ENCODE measurements at places on chromosomes 1 and 21. TPM values are rescaled to one million over a fixed set of nuclear protein-coding genes. Genes with fewer than 3 reads are reported as not detected.

Gene LAPTM5
- polyA plus RNA-seq = 23.0 TPM

Gene TMPRSS3
- 0.43 TPM for polyA plus RNA-seq

Gene CNKSR1
- polyA plus RNA-seq = 15.8 TPM

Gene TMEM82
- polyA plus RNA-seq = 0.15 TPM

Gene MEX3A
- 48.5 TPM for polyA plus RNA-seq

Gene CAPN9
- 1.5 TPM for polyA plus RNA-seq

Gene CD101
- polyA plus RNA-seq = 2.1 TPM

Gene FNDC10
- polyA plus RNA-seq = 1.5 TPM

Gene PKLR
- 0.07 TPM for polyA plus RNA-seq

Gene IRF6
- polyA plus RNA-seq = 17.7 TPM

Gene MPZ
- polyA plus RNA-seq = 2.1 TPM

Gene LCE2C
- polyA plus RNA-seq = not detected

Gene RNF186
- polyA plus RNA-seq = not detected

Gene TNFSF4
- 3.0 TPM for polyA plus RNA-seq

Gene ASAP3
- 43.7 TPM for polyA plus RNA-seq

Gene INKA2
- 5.4 TPM for polyA plus RNA-seq

Gene SPRR5
- not detected for polyA plus RNA-seq

Gene ERI3
- polyA plus RNA-seq = 68.1 TPM
